ENCODE measurements at places on chromosomes 11 and 22.

- no peak for DNase-seq
Measured at GRCh38 chr22:30637701-30638114, 2.1 kb downstream of the SLC35E4 start.

- DNase-seq: no peak
Measured at GRCh38 chr11:127050186-127050585, 49.6 kb upstream of the KIRREL3 start.

GRCh38 chr11:102794382-102794781 is 3.6 kb downstream of the MMP1 start:
- DNase-seq: no peak

- no peak for DNase-seq
Measured at GRCh38 chr22:20282901-20283673, 15.0 kb upstream of the RTN4R start.

- no peak for DNase-seq
Measured at GRCh38 chr11:6745465-6746015, 26.2 kb downstream of the OR2AG2 start.

DNA sequence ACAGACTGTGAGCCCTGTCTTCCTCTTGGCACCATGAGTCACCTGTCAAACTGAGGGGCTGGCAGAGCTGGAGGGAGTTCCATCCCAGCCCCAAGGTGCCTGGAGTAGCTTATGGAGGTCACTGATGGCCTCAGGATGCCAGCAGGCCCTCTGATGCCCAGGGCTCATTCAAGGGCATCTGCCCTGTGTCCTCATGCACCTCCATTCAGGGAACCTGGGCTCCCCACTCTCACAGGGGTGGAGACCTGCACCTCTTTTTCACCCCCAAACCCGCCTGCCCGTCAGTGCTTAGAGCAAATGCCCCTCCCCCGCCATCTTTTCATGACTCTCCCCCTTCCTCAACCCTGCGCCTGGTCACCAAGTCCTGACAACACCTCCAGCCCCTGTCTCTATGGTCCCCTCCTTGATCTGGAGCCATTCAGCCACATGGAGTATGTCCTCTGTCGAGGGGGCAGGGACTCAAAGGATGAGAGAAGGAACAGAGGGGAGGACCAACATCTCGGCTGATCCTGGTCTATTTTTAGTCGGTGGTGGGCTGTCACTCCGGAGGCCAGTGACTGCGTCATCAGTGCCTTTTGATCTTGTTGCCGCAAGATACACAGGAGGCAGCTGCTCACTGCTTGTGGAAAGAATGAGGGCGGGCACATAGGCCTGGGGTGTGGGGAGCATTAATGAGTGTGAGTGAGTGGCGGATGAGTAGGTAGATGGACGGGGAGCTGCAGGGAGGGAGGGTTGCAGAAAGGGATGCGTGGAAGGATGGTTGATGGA is 72.2 kb downstream of the CDKN1C start:
- no peak for DNase-seq

GRCh38 chr11:11777897-11778296 is 63.9 kb upstream of the USP47 start:
- no peak for DNase-seq

Data from cortex of kidney (tissue), 1 donor.